ENCODE measurements at places on chromosomes 7 and 10.

- no peak for DNase-seq
These were observed 6.3 kb downstream of the MYOF start for GRCh38 chr10:93475871-93476270.

DNA sequence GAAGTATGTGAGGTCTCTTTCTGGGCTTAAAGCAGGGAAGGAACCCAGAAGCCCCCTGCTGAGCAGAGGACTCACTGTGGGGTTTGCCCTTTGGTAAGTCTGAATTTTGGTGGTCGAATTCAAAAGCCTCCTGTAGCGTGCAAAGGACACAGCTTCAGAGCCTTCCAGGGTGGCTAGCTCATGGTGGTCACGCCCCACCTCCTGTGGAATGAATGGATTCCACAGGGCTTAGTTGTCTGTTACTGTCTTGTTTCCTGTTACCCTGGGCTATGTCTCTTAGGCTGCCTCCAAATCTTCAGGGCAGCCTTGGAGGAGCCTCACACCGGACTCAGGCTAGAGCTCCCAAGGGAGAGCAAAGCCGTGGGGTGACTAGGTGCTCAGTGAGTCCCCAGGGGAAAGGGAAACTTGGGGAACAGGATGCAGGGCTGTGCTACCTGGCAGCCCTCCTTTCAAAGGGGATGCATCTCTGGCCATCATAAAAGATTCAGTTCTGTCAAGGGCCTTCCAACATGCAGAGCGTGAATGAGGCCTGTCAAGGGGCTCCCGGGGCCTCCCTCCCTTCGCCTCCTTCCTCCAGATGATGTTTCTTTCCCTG lies 211.7 kb downstream of the CCSER2 start:
- DNase-seq: no peak

- no peak for DNase-seq
These were observed 34.4 kb downstream of the PLEKHA8 start for GRCh38 chr7:30062587-30062986.

DNA sequence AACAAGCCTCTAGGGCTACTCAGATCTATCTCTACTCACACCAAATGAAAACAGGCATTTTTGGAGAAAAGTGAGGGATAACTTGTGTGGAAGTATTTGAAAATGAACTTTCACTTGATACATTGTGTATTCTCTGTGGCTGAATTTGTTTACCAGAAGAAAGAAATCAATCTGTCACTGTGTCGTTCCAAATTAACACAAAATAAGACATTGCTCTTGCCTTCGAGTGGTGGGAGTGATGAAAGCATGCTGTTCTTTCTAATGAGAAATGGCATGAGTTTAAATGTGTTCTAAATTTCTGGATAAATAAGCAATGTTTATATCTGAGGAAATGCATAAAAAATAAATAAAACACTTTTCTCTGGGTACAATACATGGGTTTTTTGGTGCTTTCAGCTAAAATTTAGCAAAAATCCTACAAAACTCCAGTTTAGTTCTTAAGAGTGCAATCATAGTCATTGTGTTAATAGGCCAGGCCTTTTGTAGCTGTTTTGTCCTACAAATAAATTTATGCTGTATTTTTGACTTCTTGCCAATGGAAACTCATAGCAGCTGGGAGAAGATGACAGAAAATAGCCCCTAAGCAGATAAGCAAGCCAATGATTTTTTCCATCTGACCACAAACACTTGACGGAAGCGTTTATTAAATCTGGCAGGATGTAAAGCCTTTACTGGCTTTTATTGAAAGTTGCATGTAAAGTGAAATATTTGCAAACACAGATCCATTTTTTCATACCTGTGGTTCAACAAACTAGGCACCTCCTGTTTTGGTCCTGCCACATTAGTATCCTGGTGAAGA lies 1064.1 kb upstream of the GHITM start:
- DNase-seq: no peak

GRCh38 chr10:129792141-129792540 lies 171.9 kb downstream of the EBF3 start:
- no peak for DNase-seq

- DNase-seq: no peak
These were observed 173.2 kb upstream of the PRPS1L1 start for GRCh38 chr7:18200855-18201254.

DNA sequence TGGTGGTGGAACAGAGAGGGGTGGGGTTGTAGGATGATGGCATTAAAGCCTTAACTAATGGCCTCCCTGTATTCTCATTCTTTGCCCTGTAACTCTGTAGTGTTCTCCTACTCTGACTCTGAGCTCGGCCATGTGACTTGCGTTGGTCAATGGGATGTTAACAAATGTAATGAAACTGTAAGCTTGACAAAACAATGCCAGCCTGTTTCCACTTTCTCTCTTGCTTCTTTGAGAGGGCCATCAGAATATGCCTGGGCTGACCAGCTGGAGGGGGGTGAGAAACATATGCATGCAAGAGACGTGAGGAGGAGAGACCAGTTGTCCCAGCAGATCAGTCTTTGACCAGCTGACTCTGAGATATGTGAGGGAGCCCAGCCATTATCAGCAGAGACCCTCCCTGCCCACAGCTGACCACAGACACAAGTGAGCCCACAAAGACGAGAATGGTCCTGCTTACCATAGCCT lies 100.6 kb downstream of the ICA1 start:
- no peak for DNase-seq

- no peak for DNase-seq
These were observed 83.6 kb downstream of the WDFY4 start for GRCh38 chr10:48768144-48768766.

DNA sequence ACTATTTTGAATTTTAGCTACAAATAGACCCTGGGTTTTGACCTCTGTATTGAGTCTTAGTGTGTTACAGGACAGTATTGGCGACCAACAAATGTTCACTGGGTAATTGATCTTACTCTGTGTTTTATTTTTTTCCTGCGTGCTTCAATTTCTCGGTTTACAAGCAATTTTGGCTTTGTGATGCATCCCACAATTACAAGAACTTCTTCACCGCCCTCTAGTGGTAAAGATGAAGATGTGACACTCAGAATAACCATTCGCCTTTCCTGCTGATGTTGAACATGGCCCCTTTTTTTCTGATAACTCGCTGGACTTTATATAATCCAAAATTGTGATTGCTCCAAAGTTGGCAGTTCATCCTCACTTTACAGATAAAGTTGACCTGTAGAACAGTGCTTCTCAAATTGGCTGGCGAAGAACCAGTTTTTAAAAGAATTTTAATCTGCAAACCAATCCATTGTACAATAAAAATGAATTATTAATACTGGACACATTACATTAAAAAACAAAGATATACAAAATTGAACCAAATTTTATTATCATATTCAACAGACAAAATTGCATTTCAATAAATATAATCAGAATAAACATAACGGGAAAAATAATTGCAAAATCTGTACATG lies 20.2 kb upstream of the SMC3 start:
- no peak for DNase-seq

DNA sequence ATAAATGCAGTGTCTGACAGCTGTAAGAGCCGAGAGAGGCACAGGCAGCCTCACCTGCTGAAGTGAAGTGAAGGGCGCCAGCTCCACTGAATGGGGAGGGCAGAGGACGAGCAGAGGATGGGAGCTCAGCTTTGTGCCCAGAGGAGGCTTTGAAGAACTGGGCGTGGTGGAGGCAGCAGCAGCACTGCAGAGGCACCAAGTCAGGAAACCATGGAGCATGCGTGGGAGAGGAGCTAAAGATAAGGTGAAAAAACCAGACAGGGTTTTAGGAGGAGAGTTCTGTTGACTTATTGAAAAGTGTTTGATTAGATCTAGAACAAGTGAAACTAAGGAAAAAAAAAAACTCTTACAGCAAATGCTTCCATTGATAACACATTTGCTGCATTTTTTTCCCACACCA lies 216.4 kb downstream of the CXCL12 start:
- DNase-seq: no peak

DNA sequence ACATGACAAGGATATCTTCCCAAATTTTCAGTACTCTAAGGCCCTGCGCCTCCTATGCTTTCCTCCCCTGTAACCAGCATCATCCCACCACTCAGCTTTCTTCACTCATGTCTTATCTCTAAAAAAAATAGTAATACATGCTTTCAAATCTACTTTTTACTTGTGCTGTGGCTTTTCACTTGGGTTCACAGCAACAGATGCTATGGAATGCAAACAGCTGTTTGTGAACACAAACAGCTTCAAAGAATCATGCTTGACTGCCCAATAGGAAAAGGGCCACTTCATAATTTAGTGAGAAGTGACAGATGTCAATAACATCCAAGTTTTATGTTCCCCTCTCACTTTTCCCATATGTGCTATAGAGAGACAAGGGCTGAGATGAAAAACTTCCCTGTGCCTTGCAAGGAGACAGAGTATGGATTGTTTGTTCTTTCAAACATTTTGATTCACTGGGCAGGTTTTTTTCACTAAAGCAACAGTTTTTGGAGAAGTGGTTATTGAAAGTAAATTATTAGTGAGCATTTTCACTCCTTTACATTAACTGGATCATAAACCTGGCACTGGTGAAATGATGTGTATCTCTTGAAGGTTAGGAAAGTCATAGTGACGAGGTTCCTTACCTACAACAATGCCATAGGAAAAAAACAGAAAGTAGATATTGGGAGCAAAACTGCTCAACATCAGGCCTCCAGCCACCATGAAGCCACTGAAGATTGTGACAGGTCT lies 37.3 kb downstream of the SLC16A9 start:
- no peak for DNase-seq

GRCh38 chr7:138833596-138833995 lies 35.6 kb upstream of the ATP6V0A4 start:
- no peak for DNase-seq

GRCh38 chr10:48613016-48613415 lies 8.1 kb upstream of the ARHGAP22 start:
- no peak for DNase-seq

DNA sequence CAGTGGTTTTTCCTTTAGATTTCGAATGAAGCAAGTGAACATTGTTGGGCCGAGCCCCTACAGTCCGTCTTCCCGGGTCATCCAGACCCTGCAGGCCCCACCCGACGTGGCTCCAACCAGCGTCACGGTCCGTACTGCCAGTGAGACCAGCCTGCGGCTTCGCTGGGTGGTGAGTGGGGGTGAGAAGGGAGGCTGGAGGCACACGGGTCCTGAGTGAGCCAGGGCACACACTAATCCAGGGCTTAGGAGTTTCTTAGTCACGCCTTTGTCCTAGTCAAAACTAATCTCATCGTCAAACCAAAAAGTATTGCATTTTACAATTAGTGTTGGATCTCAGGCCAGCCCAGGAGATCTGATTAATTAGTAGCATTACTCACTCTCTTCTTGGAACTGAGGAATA lies 568.8 kb upstream of the FOXK1 start:
- no peak for DNase-seq

- DNase-seq: no peak
These were observed 16.6 kb downstream of the TAS2R40 start for GRCh38 chr7:143238289-143238980.
